ENCODE measurements at places on chromosomes 7 and 10.

- DNase-seq, result no peak
Observed at GRCh38 chr7:128497405-128497804, 20.9 kb downstream of the METTL2B start.

DNA sequence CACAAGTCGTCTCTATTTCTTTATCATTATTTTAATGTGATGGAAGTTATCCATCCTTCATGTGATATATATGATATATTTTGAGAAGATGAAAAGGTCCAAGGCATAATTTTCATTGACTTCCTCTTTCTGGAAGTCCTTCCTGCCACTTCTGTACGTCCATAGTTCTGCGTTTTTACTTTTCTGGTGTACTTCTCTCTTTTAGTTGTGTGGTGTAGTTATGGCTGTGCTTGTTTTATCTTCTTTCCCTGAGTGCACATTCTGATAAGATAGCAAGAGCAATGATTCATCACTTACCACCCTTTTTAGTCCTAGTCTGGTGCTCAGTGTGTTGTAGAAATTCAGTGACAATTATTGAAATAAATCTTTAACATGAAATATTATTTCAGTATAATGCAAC lies 231.3 kb upstream of the FERD3L start:
- no peak for DNase-seq

DNA sequence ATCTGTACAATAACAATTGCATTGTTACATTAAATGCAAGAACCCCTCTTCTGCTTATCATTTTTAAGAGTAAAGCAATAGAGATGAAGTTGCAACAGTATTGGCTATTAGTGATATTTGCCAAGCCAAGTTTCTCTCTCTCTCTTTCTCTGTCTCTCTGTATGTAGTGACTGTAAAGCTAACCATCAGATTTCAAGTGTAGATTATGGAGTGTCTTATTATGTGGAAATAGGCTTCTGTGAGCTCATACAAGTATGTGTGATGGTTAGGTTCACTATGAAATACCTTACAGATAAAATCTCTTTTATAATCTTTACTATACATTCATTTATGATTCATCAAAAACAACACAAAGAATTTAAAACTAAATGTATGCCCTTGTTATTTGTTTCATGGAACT lies 28.6 kb upstream of the NRP1 start:
- no peak for DNase-seq

GRCh38 chr10:78401624-78402367 lies 368.1 kb downstream of the RPS24 start:
- DNase-seq, result no peak

- DNase-seq, result no peak
Observed at GRCh38 chr7:134034652-134035051, 92.5 kb upstream of the LRGUK start.

DNA sequence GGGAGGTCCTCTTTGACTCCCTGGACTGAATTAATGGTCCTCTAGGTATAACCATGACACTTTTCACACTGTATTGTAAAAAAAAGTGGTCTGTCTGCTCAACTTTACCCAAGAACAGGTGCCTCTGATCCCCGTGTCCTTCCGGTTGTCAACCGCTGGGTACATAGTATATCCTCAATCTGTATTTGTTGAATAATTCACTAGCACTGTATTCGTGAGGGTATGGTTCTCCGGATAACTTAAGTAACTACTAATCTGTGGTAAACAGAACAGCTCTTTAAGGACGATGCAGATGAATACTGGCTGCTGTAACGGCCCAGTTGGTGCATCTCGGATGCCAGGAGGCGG lies 472 bp upstream of the ADAM22 start:
- DNase-seq, result no peak

DNA sequence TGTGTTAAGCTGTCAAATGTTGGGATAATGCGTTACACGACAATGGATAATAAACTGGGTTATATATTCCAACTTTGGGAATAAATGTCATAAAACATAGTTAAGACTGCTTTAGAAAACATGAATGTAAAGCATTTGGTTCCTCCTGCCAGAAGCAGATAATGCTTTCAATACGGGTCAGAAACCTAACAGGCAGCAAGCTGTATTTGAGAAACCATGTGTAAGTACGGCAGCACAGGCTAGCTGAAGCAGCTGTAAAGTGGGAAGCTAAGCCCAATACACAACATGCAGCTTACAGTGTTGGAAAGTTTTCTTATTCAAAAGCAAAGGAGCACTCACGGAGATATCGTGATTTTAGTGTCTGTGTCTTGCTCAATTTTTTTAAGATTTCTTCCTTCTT lies 46.5 kb downstream of the MALSU1 start:
- DNase-seq, result no peak

DNA sequence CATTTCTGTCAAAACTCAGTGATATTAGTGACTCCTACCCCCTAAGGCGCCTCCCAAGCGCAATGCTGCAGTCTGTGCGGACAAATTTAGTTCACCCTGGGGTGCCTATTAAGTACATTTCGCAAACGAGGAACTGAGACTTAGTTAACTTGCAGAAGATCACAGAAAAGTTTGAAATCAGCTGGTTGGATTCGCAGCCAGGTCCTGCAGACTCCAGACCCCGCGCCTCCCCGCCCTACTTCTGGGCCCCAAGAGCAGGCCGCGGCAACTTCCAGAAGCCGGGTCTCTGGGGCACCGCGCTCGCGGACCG lies 588 bp downstream of the CYREN start:
- no peak for DNase-seq

- no peak for DNase-seq
Observed at GRCh38 chr10:32317795-32318357, 29.1 kb downstream of the EPC1 start.

DNA sequence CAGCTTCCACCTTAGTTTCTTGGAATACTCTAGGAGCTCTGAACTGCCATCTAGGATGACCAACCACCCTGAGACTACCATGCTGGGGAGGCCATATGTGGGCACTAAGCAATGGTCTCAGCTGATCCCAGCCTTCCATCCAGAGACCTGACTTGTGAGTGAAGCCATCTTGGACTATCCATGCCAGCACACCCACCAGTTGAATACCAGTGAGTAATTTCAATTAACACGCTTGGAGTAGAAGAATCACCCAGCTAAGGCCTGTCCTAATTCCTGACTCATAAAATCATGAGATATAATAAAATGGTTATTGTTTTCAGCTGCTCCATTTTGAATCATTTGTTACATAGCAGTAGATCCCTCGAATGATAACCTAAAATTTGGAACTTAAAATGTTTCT lies 5.2 kb upstream of the KIF5B start:
- DNase-seq, result no peak

DNA sequence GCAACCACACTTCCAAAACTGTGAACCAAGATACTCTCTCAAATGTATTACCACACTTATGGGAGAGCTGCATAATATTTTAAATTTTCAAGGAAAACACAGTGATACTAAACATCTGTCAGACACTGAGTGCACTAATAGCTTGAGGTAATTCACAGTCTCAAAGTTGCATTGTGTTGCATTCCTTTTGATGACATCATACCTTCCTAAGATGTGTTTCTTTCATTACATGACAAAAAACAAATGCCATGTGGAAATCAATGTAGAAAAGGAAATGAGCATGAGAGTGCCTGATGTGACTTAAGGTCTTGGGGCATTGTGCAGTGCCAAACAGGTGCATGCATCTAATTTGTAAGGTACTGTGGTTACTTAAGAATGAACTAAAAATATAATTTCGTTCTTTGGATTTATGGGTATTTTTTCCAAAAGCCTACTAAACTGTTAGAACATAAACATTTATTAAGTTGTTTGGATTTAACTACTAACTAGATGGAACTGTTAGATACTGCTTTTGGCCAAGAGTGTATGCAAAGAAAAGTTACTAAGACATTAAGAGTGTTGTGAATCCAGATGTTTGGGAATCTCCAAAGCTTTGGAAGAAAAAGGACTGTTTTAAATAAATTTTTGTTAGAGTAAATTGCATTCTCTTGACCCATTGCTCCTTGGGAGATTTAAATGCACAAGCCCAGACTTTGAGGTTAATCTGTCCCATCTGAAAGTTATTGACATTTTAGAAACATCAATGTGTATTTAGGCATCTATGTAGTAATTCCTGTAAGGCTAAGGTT lies 496.2 kb upstream of the SEMA3D start:
- no peak for DNase-seq

All from CD4-positive, CD25-positive, alpha-beta regulatory T cell (primary cell).